ENCODE measurements at places on chromosomes 4 and X. TPM values are rescaled to one million over a fixed set of nuclear protein-coding genes. Genes with fewer than 3 reads are reported as not detected.

- no peak for DNase-seq
These were observed 1114.9 kb downstream of the C4orf33 start for GRCh38 chr4:130210864-130211263.

GRCh38 chrX:53716328-53717088 is 30.0 kb upstream of the HUWE1 start:
- DNase-seq: no peak

Gene POLN
- total RNA-seq: 4.8 TPM

Gene BANK1
- total RNA-seq: not detected

DNA sequence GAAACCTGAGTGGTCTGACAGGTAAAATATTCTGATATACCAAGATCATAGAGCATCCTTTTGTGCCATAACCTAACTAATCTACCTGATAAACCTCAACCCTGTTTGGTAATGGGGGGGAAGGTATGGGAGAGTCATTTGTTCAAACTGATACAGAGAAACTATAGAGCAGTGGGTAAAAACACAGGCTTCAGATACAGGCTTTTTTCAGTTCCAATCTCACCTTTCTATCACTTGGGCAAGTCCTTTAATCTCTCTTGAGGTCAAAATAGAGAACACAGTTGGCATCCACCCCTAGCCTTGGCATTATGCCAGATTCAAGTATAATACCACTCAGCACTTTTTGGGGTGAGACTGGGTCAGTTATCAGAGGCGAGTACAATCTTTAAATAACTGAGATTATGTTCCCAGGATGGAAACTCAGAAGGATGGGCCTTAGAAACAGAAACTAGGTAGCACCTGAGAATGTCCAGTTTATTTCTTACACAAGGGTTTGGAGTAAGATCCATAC is 880 bp upstream of the ETDC start:
- no peak for DNase-seq

DNA sequence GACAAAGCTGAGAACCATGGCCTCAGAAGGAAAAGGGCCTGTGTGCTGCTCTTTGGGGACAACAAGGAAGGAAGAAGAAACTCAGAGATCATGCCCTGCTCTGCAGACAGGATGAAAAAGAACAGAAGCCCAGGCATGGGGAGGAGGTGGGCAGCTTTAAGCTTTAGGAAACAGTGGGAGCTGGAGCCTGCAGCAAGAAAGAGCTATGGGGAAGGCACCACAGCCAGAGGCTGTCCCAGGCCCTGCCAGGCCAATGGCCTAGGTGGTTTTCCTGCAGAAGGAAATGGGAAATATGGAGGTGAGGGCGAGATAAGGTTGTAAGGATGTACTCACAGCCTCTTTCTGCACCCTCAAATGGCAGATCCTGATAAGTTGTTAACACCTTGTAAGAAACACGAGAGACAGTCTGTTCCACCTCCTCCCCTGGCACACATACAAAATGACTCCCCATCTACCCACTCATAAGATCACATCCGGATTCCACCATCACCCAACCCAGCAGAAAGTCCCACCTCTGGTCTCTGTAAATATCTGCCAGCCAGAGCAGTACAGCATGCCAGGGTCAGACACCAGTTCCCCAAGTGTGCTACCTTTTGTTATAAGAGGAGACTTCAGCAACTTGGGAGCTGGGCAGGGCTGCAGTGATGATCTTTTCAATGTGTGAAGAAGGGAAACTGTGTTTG is 105.2 kb downstream of the RTL5 start:
- no peak for DNase-seq

Gene ETDA
- not detected for total RNA-seq

DNA sequence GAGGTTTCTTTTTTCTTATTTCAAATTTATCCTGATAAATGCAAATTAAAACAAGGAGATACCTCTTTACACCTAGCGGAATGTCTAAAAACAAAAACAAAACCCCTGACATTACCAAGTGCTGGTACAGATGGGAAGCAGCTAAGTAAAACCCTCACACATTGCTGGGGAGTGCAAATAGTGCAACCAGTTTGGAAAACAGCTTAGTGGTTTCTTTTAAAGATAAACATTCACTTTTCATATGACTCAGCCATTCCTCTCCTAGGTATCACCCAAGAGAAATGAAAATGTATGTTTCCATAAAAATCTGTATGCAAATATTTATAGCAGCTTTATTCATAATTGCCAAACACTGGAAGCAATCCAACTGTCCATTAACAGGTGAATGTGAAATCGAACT is 84.1 kb upstream of the HELT start:
- DNase-seq: no peak

DNA sequence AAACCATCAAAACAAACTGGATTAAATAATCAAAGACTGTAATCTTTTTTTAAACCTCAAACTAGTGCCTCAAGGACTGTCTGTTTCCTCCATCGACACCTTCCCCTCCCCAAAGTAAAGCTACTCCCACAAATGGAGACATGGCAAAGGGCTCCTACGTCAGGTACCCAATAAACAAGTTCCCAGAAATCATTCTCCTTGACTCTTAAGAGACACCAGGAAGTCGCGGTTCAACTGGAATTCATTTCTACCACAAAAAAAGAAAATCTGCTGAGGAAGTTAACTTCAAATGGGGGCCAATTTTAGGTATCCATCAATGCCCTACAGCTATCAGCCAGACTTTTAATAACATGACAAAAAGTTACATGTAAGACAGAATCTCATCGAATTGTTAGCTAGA is 2.5 kb downstream of the RPS4X start:
- DNase-seq: no peak

Gene AMELX
- total RNA-seq: not detected

Gene PPBP
- total RNA-seq: not detected

DNA sequence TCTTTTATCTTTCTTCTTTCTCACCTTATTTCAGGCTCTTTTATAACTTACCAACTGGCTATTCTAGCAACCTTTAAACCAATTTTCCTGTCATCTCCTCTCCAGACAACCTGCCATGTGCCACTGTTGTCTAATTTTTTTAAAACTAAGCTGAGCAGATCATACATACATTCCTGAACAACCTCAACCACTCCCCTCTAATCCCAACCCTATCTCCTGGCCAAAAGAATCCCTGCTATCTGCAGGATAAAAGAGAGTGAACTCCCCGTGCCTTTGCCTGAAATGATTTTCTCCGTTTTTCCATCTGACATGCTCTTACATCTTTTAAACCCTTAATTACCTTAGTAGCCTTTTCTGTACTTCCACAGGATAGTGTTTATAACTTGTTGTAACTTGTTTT is 35.5 kb downstream of the DCUN1D4 start:
- no peak for DNase-seq

DNA sequence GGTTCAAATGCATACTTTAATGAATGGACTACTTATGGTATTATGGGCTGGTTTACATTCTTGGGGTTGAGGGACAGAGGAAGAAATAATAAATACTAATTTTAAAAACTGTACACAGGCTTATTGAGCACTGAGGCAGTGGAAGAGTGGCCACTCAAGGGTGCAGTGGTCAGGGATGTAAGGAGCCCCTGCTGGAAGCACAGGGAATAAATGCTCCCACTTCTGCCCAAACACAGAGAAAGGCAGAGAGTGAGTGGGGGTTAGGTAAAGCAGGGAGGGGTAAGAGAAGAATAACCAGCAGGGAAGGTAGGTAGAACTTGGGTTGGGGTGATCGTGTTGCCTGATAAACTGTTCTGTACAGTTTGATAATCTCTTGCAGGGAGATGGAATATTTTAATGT is 60.0 kb downstream of the GAB1 start:
- DNase-seq: no peak

Gene CXCL8
- total RNA-seq: 311 TPM

Measured in pulmonary artery endothelial cell (primary cell).